ENCODE measurements at places on chromosomes 5 and 9. TPM values are rescaled to one million over a fixed set of nuclear protein-coding genes. Genes with fewer than 3 reads are reported as not detected.
A peak's percentile ranks its signal among the peaks of the same experiment; 100 is the strongest.

PCDHB9 gene
- total RNA-seq: 2.3 TPM

RNF208 gene
- 14.8 TPM for total RNA-seq

SELENOP gene
- total RNA-seq: 17.4 TPM

TCF7 gene
- 11.3 TPM for total RNA-seq

MYMK gene
- total RNA-seq: 0.34 TPM

GRCh38 chr9:35579130-35579529 lies 25.9 kb upstream of the TESK1 start:
- H3K4me1 ChIP-seq: peaks cover 13% of the 10 kb centered on the region
- H3K36me3 ChIP-seq: peaks cover 32% of the 10 kb centered on the region
- H3K27ac ChIP-seq: no peak overlapping the region
- no peak overlapping the region for H3K4me3 ChIP-seq
- no peak for DNase-seq

- H3K27ac ChIP-seq: no peak overlapping the region
- H3K4me3 ChIP-seq: no peak overlapping the region
- H3K27me3 ChIP-seq: peaks cover 34% of the 10 kb centered on the region
- no peaks in the 10 kb centered on the region for H3K4me1 ChIP-seq
- no peak for DNase-seq
Observed at GRCh38 chr5:513216-514100, 10.8 kb downstream of the SLC9A3 start.

DNA sequence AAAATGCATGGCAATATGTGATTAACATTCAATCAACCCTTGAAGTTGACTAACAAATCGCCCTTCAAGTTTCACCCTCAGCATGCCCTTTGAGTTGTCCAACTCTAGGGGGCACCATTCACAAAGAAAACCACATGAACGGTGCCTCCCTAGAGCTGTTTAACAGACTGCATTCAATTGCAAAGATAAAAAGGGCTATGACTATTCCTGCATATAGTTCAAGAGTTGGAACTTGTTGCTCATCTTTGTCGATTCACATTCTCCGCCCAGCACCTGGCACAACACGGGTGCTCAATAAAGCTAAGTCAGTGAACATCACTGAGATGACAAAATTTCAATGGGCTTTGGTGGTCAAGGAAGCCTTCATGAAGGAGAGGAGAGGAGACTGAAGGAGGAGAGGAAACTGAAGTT lies 69.6 kb upstream of the SLC30A5 start:
- no peak overlapping the region for H3K27ac ChIP-seq
- DNase-seq: peak; percentile 20
- H3K4me1 ChIP-seq: peaks cover 2% of the 10 kb centered on the region
- H3K36me3 ChIP-seq: no peaks in the 10 kb centered on the region
- no peak overlapping the region for H3K4me3 ChIP-seq
- H3K27me3 ChIP-seq: no peaks in the 10 kb centered on the region

DNA sequence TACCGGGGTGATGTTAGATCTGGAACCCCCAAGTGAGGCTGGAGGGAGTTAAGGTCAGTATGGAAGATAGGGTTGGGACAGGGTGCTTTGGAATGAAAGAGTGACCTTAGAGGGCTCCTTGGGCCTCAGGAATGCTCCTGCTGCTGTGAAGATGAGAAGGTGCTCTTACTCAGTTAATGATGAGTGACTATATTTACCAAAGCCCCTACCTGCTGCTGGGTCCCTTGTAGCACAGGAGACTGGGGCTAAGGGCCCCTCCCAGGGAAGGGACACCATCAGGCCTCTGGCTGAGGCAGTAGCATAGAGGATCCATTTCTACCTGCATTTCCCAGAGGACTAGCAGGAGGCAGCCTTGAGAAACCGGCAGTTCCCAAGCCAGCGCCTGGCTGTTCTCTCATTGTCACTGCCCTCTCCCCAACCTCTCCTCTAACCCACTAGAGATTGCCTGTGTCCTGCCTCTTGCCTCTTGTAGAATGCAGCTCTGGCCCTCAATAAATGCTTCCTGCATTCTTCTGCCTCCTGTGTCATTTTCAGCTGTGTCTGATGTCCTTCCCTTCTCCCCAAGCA lies 2.3 kb upstream of the MYOZ3 start:
- peaks cover 26% of the 10 kb centered on the region for H3K4me1 ChIP-seq
- DNase-seq: no peak
- no peaks in the 10 kb centered on the region for H3K36me3 ChIP-seq

DNA sequence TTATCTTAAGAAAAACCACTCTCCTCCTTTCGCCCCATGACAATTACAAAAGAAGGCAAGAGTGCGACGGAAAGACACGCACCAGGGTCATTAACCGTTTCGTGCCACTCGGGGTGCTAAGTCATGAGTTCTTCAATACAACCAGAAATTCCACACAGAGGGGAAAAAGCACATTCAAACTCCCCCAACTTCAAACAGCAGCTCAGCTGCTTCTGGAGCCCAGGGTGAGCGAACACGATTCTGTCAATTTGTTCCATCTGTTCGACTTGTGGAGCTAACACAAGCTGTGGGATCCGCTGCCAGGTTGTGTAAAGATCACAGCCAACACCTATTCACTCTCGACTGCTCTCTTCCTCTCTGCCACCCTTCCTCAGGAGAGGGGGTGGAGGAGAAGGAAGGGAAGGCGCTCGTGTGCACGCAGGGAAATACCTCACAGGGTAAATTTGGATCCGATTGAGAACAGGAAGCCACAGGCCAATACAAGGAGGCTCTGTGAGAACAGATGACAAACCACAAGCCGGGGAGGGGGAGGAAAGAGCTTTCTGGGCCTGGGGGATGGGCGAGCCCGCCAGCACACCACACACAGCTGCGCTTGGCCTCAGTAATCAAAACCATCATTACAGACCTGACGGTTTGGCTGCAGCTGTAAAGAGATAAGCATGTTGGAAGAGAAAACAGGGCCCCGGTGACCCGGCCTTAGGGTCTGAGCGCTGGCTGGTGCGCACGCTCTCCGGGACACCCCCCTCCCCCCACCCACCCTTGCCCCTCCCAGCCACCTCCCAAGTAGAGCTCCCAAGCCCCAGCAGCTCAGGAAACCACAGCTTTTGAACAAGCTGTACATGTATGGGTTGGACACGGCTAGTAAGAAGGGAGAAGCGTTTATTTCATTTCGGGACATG lies 54.3 kb downstream of the PTCH1 start:
- H3K4me3 ChIP-seq: peak overlapping the region; percentile 33
- peak; percentile 39 for DNase-seq
- H3K27ac ChIP-seq: peak overlapping the region; percentile 70
- H3K4me1 ChIP-seq: peaks cover 36% of the 10 kb centered on the region
- no peaks in the 10 kb centered on the region for H3K27me3 ChIP-seq
- H3K36me3 ChIP-seq: peaks cover 75% of the 10 kb centered on the region

- H3K36me3 ChIP-seq: no peaks in the 10 kb centered on the region
- no peaks in the 10 kb centered on the region for H3K27me3 ChIP-seq
- no peak overlapping the region for H3K27ac ChIP-seq
- H3K4me3 ChIP-seq: no peak overlapping the region
- H3K4me1 ChIP-seq: no peaks in the 10 kb centered on the region
Observed at GRCh38 chr5:22348027-22348426, 505.1 kb downstream of the CDH12 start.

GRCh38 chr9:13994240-13994639 lies 319.7 kb downstream of the NFIB start:
- peaks cover 4% of the 10 kb centered on the region for H3K36me3 ChIP-seq
- H3K4me1 ChIP-seq: no peaks in the 10 kb centered on the region
- no peaks in the 10 kb centered on the region for H3K27me3 ChIP-seq

DNA sequence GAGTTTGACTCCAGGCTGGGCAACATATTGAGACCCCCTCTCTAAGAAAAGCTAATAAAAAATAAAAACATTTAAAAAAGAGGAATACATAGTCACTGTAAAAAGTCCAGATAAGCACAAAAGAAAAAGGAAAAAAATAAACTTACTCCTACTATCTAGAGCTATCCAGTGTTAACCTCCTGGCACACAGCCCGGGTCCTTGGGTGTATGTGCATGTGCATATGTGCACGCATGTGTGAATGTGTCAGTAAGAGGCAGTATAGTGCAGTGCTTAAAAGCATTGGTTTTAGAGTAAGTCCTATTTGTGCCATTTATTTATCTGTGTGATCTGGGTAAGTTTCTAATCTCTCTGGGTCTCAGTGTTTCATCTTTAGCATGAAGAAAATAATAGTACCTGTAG lies 26.7 kb downstream of the FAM219A start:
- no peaks in the 10 kb centered on the region for H3K27me3 ChIP-seq
- H3K4me3 ChIP-seq: no peak overlapping the region
- no peak for DNase-seq

DNA sequence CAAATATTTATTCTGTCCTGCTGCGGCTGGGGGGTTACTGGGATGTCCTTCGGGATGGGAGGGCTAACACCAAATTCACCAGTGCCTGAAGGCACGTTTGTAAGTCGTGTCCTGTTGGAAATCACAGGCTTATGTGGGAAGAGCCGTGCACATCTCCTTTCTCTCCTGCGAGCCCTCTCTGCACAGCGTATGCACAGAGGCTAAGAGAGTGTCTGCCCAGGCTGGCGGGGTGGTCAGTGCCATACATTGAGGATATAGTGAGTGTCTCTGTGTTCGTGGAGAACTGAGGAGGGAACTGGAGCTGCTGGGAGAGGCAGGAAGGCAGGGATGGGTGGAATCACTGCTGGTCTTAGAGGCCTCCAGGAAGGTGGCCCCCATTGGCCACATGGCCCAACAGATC lies 110.1 kb downstream of the WNK2 start:
- H3K27ac ChIP-seq: no peak overlapping the region
- H3K36me3 ChIP-seq: no peaks in the 10 kb centered on the region
- H3K4me3 ChIP-seq: no peak overlapping the region
- DNase-seq: no peak
- peaks cover 6% of the 10 kb centered on the region for H3K4me1 ChIP-seq

GRCh38 chr9:112546149-112547012 lies 59.8 kb downstream of the KIAA1958 start:
- no peaks in the 10 kb centered on the region for H3K27me3 ChIP-seq
- peak overlapping the region; percentile 11 for H3K4me3 ChIP-seq
- peaks cover 85% of the 10 kb centered on the region for H3K4me1 ChIP-seq
- peaks cover 10% of the 10 kb centered on the region for H3K36me3 ChIP-seq
- no peak for DNase-seq
- H3K27ac ChIP-seq: peak overlapping the region; percentile 90

GRCh38 chr5:118592229-118593002 lies 395.9 kb downstream of the DTWD2 start:
- no peak overlapping the region for H3K27ac ChIP-seq
- H3K27me3 ChIP-seq: no peaks in the 10 kb centered on the region
- peaks cover 10% of the 10 kb centered on the region for H3K4me1 ChIP-seq
- no peak for DNase-seq
- H3K4me3 ChIP-seq: no peak overlapping the region

GRCh38 chr5:6708814-6709213 lies 4.4 kb upstream of the TENT4A start:
- peaks cover 19% of the 10 kb centered on the region for H3K27me3 ChIP-seq
- H3K36me3 ChIP-seq: no peaks in the 10 kb centered on the region
- H3K4me1 ChIP-seq: peaks cover 7% of the 10 kb centered on the region

DNA sequence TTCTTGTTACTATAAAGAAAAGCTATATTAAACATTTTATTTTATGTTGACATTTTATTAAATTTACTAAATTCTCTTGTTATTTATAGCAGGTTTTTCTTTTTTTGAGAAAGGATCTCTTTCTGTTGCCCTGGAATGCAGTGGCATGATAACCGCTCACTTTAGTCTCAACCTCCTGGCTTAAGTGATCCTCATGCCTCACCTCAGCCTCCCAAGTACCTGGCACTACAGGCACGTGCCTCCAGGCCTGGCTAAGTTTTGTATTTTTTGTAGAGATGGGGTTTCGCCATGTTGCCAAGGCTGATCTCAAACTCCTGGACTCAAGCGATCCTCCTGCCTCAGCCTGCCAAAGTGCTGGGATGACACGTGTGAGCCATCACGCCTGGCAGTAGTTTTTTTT lies 280.2 kb upstream of the C9orf72 start:
- H3K27ac ChIP-seq: no peak overlapping the region
- no peaks in the 10 kb centered on the region for H3K36me3 ChIP-seq
- no peak overlapping the region for H3K4me3 ChIP-seq
- DNase-seq: no peak
- H3K27me3 ChIP-seq: no peaks in the 10 kb centered on the region
- peaks cover 22% of the 10 kb centered on the region for H3K4me1 ChIP-seq
